ENCODE measurements at places on chromosomes 12 and 14.

GRCh38 chr14:92613008-92613658, 99.6 kb downstream of the RIN3 start:
- no peak for DNase-seq

DNA sequence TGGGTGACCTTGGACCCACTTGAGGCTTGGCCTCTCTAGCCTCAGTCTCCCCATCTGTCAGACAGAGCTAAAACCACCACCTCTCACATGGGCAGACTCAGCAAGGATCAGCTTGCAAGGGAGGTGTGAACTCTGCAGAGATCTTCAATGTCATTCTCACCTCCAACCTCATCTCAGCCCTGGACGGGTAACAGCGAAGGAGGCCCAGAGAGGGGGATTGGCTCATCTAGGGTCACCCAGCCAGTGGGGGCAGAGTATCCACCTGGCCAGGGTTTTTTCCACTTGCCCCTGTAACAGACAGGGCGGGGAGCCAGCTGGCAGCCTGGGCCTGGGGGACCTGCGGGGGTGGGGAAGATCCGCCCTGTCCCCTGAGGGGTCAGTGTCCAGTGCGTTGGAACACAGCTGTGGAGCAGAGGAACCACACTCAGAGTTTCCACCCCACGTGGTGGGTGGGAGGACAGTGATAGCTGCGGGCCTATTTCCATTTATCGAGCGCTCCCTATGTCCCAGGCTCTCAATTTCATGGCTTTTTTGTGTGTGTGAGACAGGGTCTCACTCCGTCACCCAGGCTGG, 27.4 kb downstream of the DTX1 start:
- no peak for DNase-seq

DNA sequence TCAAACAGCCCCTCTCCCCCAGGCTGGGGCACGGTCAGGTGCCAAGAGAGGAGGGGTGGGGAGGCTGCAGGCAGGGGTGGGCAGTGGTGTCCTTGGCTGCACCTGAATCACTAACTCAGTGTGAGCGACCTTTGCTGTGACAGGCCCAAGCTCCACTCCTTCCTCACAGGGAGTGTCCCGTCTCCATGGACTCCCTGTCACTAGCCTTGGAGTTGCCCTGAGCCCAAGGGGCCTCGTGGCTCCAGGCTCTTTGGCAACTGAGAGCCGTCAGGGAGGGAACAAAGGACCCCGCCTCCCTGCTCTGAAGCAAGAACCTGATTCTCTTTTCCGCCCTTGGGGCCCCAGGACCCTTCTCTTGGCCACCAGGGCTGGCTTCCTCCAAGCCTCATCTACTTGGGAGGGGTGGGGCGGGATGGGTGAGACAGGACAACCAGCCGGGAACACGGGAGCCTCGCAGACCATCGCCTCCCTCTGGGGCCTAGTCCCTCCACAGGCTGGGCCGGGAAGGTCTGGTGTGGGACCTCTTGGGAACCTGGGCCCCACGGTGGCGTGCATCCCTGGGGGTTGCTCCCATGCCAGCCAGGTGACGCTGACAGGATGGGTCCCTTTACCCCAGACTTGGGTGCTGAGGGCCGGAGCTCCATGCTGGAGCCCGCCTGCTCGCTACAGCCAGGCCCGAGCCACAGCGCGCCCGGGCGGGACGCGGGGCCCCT, 935 bp upstream of the ADSS1 start:
- no peak for DNase-seq

DNA sequence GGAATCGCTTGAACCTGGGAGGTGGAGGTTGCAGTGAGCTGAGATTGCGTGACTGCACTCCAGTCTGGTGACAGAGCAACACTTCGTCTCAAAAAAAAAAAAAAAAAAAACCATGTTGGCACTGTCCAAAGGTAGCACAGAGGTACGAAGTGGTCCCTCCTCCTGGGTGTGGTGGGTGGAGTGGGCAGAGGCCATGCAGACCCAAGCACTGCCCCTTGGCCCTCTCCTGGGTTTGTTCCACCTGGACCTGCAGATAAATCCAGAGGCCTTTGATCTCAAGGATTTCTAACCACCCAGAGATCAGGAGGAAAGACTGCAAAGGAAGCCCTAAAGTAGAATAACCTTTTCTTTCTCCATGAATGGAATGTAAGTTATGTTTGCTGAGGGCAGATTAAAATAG, 8.7 kb upstream of the GALNT6 start:
- DNase-seq = no peak

DNA sequence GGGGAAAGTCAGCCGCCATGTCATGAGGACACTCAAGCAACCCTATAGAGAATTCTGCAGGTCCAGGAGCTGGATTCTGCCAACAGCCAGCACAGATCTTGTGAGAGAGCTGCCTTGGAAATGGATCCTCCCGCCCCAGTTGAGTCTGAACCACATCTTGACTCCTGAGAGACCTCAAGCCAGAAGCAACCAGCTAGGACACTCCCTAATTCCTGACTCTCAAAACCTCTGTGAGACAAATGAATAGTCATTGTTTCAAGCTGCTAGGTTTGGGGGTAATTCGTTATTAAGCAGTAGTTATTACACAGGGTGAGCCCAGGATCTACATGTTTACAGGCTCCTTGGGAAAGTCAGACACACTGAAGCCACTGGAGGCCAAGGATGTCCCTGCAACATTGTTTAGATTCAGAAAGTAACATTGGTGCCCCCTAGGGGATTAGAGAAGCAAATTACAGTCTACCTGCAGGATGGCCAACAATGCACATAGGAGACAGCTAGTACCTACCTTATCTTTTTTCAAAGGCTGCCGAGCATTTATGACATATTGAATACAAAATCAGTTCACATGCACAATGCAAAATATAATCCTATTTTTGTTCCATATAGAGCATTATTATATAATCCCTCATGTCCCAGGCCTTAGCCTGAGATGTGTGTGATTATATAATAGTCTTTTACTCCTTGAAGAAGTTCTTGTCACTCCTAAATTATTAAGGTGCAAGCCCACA, 57.9 kb upstream of the FICD start:
- DNase-seq = peak; percentile 39

DNA sequence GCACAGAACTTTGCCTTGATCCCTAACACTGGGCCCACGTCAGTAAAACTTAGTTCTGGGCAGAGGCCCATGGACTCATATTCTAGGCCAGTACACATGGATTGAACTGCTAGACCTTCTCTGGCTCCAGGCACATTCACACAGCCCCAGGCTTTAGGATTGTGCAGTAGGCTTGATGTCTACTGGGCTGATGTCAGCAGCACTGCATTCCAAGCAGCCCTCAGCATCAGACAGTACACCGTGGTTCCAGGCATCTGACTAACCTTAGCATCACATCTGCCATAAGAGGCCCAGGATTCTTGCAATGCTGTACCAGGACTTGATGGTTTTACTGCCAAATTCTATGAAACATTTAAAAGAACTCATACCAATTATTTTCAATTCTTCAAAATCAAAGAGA, 301.9 kb downstream of the CCER1 start:
- DNase-seq = no peak

DNA sequence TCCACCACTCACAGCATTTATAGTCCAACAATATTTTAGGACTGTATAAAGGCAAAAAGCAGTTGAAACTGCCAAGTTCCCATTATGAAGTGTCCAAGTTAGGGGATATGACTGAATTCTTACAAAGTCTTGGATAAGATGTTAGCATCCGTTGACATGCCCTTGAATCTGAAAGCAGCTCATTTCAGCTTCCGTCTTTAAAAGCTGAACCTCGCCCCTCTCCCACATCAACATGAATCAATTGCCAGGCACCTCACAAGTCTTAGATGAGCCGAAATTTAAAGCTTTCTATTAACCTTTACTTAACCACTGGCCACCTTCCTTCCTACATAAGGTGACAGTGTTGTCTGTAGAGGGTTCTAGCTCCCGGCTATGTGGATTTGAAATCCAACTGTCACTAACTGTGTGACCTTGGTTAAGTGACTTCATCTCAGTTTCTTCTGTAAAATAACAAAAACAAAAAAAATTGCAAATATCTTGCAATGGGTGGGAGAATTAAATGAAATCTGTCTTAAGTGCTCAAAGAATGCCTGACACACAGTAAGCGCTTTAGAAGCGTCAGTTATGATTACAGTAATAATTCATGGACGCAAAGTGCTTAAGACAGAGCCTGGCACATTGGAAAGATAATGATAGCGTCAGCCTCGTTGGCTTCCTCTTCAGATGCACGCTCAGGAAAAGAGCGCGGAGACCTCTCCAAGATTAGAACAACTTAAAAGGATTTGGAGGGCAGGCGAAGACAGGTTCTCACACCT, 1.2 kb downstream of the PPP1CC start:
- no peak for DNase-seq

DNA sequence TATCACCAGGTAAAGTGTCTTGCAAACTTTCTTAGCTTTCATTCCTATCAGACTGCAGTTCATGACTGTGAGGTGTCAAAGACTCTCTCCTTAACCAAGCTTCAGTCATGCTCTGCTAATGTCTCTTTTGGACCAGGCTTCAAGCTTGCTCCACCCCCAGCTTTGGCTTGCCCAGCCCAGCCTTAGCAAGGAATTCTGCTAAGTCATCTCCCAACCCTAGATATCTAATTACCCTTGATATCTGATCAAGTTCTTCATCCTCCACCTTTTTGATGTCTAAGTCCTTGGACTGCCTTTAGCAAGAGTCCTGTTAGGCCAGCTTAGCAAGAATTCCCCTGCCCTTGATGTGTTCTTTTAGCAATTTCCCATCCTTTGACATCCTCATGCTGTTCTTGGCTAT, 108.9 kb upstream of the FGD4 start:
- DNase-seq = no peak

DNA sequence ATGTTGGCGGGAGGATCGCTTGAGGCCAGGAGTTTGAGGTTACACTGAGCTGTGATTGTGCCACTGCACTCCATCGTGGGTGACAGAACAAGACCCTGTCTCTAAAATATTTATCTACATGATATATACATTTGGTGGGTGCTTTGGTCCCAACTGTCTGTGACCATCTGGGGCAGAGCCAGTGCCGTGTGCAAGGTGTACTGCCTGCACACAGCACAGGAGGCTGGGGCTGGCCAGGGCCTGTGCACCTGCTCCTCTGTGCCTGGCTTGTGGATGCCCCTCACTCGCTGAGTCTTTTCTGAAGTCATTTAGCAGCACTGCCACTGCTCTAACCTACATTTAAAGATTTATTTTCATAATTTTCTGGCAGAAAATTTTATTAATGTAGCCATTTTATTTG, 58.7 kb downstream of the TRAF3 start:
- DNase-seq = no peak

GRCh38 chr14:103561381-103562178, 877 bp downstream of the BAG5 start:
- DNase-seq = no peak

GRCh38 chr12:46499226-46499625, 126.7 kb upstream of the SLC38A2 start:
- no peak for DNase-seq
